Stimulated activated CD8-positive, alpha-beta memory T cell treated with anti-CD3 and anti-CD28 coated beads, Interleukin-2, amount 100 ng/mL, for 48 hours (primary cell): ENCODE measurements at places on chromosomes 2 and 18.

DNA sequence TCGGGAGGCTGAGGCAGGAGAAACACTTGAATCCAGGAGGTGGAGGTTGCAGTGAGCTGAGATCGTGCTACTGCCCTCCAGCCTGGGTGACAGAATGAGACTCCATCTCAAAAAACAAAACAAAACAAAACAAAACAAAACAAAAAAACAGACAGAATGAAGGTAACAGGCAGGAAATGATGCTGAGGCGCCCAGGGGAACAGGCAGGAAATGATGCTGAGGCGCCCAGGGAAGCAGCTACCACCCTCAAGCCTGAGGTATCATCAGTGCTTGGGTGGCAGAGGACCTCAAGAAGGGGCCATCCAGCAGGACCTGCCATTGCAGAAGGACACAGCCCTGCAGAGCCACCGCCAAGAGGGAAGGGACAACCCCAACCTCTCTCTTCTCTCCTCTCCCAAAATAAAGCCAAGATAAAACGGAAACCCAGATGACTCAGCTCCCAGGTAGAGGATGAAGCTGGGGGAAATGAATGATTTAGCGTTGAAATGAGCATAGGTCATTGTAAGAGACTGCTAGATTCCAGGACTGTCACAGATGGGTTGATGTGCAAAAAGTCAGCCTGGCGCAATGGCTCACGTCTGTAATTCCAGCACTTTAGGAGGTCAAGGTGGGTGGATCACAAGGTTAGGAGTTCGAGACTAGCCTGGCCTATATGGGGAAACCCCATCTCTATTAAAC, 19.3 kb downstream of the SOWAHC start:
- DNase-seq, result no peak

DNA sequence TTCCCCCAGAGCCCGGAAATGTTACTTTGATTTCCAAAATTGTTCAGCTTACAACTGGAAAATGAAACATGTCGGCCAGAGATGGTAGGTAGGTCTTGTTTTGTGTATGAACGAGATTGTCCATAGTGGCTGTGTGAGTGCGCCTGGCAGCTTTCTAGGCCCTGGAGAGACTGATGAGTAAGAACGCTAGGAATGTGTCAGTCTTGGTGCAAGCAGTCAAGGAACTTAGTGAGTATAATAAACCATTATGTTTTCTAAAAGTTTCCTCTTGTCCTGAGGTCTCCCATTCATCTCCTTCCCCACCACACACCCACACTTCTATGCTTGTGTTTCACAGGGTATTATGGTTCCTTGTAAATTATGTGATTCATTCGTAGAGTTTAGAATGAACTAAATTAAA, 234.2 kb downstream of the CDH2 start:
- DNase-seq, result no peak

DNA sequence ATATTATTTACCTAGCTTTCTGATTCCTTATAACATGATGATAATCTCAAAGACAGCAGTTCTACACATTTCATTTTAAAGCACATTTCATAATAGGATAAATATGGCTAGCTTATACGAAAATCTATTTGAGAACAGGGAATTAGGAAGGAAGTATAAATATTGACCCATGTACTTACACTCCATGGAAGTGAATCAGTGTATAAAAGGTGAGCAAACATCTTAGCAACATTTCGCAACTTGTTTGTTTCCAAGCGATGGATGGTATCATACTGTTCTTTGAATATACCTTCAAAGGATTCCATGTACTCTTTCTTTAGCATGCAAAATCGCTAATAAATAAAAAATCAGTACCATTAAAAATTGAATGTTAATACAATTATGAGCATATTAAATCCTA, 53.1 kb downstream of the CWC22 start:
- DNase-seq, result no peak

DNA sequence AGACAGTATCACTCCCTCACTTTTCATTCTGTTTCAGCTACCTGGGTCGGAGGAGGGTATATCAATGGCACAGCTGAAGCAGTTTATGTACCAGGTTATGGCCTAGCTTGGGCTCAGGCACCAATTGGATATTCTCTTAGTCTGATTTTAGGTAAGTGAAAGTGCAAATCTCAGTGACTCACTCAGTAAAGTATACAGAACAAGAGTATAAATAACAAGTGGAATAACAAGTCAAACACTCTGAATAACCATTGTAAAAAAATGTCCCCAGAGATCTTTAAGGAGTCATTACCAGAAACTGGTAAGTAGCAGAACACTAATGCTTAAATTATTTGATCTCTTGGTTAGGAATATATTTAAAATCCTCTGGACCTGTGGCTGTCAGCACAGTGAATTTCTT, 5.7 kb downstream of the SLC5A7 start:
- no peak for DNase-seq

GRCh38 chr2:205696927-205697441, 14.7 kb downstream of the NRP2 start:
- DNase-seq, result no peak

GRCh38 chr2:113298176-113298575, 19.5 kb upstream of the PAX8 start:
- DNase-seq, result no peak

DNA sequence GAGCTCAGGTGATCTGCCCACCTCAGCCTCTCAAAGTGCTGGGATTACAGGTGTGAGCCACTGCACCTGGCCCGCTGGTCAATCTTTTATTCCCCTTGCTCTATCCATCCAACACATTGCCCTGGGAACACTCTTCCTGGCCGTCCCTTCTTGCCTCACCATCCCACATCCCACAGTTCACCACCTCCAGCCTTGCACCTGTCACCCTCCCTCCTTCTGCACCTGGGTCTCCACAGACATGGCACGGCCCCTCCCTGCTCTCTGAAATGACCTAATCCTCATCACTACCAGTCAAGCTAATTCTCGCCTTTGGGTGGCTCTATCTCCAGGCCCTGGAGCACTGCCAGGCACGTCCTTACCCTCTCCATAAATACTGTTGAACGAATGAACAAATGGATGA, 116.9 kb upstream of the TEX51 start:
- DNase-seq, result no peak

- DNase-seq, result no peak
Measured at GRCh38 chr2:231807020-231807419, 20.8 kb downstream of the COPS7B start.

DNA sequence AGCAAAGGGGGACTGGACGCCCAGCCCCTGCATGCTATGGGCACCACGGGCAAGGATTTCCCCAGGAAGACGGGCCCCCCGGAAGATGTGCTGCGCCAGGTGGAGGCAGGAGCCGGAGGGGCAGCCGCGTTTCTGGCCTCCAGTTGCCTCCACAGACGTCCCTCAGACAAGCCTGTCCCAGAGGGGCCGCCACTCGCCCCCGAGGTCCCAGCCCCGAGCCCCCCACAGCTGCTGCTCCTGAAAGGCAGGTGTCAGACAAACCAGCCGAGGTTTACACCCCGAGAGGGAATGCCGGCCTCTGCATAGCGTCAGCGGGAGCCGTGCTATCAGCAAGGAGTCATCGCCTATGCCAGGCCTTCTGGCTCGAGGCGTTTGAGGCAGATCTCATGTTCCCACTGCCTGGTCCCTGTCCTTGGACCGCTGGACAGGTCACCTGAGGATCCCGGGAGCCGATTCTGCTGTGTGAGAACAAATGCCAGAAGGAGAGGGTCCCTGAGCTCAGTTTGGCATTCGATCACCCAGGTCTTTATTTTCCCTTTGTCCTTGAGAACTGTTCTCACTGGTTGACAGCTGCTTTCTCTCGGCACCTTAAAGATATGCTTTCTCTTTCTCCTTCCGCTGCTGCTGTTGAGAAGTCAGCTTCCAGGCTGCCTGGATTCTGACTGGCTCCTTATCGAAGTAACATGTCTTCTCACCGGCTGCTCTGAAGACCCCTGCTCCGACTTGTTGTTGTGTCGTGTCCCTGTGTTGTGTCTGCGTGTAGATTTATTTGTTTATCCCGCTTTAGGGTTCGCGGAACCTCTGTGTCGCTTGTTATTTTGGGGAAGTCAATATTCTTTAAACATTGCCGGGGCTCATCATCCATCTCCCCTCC, 20.6 kb downstream of the CROCC2 start:
- DNase-seq, result no peak

DNA sequence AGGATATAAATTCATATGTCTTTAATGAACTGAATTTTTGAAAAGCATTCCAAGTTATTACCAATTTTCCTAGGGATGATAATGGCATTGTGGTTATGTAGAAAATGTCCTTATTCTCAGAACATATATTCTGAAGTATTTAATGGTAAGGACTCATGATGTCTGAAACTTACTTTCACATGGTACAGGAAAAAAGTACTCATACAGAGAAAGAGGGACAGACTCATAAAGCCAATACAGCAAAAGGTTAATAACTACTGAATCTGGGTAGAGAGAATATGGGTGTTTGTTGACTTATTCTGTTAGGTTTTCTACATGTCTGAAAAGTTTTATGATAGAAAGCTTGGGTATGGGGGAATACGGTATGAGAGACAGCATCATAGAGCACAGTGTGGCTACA, 84.3 kb upstream of the SERTAD2 start:
- no peak for DNase-seq
